ENCODE measurements at places on chromosomes 11 and 22.

DNA sequence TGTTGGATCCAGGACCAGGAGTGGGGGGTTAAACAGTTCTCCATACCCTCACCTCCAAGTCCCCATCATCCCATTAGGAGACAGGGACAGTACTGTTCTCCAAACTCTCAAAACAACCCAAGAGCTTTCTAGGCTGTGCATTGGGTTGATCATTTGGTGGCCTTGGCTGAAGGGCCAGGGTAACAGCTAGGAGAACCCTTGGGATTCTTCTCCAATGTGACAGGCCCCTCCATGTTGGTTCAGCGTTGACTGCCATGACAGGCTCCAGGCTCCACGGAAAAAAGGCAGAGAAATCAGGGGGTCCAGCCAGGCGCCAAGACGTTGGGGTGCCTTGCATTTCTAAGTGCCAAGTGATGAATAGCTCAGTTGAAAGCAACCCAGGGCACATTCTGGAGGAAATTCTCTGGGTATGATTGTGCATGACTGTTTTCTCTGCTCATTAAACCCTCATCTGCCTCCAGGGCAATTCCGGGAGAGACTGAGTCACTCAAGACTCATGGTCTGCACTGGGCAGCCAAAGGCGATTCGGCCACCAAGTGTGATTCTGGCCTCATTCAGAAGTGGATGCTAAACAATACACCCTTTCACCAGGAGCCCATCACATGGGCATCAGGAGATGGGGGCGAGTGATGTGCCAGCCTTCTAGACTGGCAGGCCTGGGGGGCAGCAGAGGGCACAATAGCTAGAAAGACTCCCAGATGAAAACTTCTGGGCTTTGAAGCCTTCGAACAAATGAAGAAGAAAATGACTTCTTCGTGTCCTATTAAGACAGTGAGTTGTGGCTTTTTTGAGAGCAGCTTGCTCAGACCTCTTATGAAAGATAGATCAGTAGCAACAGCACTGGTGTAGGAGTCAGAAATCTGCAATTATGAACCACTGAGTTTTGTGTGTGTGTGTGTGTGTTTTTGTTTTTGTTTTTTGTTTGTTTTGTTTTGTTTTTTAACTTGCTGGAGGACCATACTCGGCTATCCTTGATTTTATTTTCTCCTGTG, 27.7 kb downstream of the CD44 start:
- no peak for DNase-seq

GRCh38 chr11:131819865-131820264, 449.4 kb downstream of the NTM start:
- DNase-seq = no peak

- DNase-seq = no peak
Observed at GRCh38 chr11:69086152-69087132, 37.7 kb downstream of the TPCN2 start.

- no peak for DNase-seq
Observed at GRCh38 chr11:31865606-31866300, 54.6 kb upstream of the PAX6 start.

- DNase-seq = no peak
Observed at GRCh38 chr11:28259177-28259843, 151.1 kb downstream of the METTL15 start.

DNA sequence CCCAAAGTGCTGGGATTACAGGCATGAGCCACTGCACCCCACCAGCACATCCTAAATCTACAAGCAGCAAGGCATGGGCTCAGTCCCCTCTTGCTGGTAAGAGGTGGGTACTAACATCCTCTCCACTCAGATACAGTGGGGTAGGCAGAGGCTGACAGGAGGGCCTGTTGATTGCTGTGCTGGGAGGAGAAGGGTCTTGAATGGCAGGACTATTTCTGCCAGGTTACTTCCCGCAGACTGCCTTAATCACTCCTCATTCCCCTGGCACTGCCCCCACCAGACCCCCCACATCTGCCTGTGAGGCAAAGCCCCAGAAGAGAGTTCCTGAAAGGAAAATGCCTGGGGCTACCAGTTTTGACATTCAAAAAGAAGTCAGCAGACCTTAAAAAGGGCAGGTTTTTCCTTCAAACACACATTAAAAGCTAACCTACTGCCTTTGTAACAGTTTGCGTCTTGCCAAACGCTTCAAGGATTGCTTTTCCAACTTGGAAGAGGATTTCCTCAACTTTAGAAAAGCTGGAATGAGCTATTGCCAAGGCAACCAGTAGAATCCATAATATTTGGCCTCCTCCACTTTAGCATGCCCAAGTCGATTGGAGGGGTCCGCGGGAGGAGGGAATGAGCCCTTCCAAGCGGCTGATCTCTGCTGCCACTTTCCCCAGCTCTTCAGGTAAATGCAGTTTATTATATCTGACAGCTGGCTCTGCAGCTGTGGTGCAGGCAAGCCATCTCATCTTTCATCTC, 62.0 kb downstream of the FDX1 start:
- no peak for DNase-seq

- peak; percentile 80 for DNase-seq
Observed at GRCh38 chr11:128172046-128172878, 415.1 kb downstream of the ETS1 start.

- no peak for DNase-seq
Observed at GRCh38 chr22:29786031-29786430, 18.9 kb downstream of the UQCR10 start.

DNA sequence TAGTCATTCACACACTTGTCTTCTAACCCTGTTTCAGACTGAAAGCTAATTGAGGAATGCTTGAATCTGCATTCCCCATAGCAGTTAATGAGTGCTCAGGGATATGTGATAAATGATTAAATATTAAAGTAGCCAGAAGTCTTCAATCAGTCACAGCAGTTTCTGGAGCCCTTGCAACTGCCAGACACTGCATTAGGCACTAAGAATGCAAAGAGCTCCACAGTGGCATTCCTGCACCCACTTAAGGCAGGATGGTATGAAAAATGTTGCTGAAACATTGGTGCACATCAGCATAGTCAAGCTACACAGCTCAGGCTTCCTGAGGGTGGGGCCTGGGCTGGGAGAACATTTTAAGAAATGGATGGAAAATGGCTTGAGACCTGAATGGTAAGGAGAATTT, 6.5 kb downstream of the DTX4 start:
- DNase-seq = no peak

GRCh38 chr11:92803391-92803790, 166.1 kb upstream of the MTNR1B start:
- no peak for DNase-seq

- DNase-seq = no peak
Observed at GRCh38 chr11:45933131-45933831, 10.8 kb downstream of the LARGE2 start.

- no peak for DNase-seq
Observed at GRCh38 chr11:88181776-88182175, 6.5 kb upstream of the RAB38 start.

DNA sequence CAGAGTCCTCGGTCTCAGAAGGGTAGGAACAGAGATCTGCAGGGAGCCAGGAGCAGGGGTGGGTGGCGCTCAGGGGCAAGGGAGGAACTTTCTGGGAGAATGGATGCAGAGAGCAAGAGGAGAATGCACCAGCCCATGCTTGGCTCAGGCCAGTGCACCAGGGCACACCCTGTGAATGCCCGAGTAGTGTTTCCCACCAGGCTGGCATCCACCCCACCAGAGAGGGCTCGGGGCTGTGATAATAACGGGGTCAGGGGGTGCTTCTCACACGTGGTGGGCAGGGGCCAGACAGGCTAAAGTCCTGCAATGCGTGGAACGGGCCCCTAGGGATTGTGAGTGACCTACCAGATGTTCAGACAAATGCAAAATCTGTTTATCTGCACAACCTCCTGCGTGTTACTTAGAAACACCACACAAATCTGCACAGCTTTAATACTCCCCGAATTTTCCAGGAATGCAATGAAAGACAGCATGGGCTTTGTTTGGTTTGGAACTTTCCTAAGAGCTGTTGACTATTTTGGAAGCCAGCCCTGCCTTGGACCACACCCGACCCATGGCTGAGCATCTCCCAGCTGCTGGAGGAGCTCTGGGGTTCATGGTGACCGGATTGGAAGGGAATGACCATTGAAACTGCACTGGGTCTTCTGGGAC, 368.3 kb downstream of the SHANK2 start:
- no peak for DNase-seq

DNA sequence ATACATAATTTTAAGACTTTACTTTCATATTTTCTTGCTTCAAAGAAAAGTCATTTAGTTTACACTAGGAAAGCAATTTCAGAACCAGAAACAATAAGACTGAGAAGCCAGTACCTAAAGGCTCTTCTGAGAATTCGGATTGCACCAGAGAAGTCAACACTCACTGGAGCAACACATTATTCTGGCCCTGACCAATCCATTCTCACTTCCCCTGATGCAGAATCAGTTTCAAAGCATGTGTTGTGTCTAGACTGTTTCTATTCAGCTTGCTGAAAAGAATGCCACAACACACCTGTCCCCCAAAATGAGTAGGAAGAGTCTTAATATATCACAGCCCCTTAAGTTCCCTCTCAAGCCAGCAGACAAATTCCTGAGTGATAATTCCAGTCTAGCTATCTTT, 1074.3 kb upstream of the TENM4 start:
- no peak for DNase-seq

GRCh38 chr22:34973926-34974325, 92.0 kb upstream of the ISX start:
- no peak for DNase-seq

- DNase-seq = no peak
Observed at GRCh38 chr11:12679471-12679870, 5.2 kb downstream of the TEAD1 start.

DNA sequence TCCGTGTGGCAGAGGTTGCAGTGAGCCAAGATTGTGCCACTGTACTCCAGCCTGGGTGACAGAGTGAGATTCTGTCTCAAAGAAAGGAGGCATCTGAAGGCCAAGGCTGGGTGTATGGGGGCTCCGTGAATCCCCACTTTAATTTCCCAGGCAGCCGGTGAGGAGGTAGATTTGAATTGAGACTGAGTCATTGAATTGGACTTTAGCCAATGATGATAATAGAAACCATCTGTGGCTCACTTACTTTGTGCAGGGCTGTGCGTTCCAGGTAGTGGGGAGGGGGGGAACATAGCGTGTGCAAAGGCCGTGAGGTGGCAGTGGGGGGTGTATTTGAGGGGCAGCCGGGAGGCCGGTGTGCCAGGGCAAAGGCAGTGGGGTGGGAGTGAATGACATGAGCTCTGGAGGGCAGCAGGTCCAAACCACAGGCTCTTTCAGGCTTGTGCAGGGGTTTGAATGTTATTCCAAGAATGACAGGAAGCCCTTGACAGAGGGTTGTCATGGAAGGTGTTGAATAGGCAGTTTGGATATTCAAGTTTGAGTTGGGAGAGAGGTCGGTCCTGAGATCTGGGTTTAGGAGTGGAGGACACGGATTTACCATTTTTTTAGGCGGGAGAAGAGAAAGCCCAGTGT, 6.1 kb downstream of the ARHGAP8 start:
- no peak for DNase-seq

DNA sequence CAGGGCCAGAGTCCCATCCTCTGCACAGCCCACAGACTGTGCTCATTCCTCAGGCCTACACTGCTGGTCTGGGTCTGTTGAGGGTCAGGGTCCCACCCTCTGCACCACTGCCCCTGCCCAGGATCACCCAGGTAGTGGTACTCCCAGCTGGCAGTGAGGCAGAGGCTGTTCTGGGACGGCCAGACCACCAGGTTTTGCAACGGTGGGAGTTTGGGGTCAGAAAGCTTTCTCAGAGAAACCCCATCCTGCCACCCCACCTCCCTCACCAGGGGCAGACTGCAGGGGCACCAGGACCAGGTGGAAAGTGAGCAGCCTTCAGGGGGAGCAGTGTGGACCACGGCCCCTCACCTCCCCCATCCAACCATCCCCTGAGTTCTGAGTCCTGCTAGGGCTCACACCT, 10.8 kb downstream of the NPTXR start:
- no peak for DNase-seq

GRCh38 chr11:6606471-6607189, 3.1 kb downstream of the ILK start:
- DNase-seq = no peak

DNA sequence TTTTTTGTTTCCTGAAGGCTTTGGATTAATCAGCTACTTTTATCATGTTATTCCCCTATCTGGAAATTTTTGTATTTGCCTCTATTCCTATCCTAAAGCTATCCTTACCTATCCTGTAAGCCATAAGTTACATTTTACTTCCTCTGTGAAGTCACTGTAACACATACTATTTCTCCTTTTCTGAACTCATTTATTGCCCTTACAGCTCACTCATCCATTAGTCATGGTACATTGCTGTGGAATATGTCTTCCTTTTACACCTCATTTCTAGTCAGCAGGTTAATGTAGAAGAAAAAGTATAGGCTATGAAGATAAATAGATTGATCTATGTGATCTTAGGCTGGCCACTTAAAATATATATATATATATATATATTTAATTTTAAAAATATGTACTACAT, 28.0 kb downstream of the SWAP70 start:
- no peak for DNase-seq

- no peak for DNase-seq
Observed at GRCh38 chr11:84963240-84963639, 663.9 kb downstream of the DLG2 start.

- no peak for DNase-seq
Observed at GRCh38 chr22:50063589-50064393, 5.7 kb upstream of the TTLL8 start.

GRCh38 chr22:37917874-37918548, 11.9 kb downstream of the MICALL1 start:
- no peak for DNase-seq

DNA sequence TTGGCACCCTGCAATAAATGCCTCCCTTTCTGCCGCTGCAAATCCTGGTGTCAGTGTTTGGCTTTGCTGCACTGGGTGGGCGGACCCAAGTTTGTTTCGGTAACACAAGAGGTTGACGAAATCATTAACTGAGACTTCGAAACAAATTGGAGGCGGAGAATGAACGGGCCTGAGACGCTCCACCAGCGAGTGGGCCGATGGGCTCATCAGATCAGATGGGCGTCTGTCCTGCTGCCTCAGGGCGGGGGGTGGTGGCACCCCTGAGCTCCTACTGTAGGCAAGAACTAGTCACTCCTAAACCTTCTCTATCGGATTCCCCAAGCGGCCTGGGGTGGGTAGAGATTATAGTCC, 918 bp upstream of the CAPN5 start:
- DNase-seq = no peak

DNA sequence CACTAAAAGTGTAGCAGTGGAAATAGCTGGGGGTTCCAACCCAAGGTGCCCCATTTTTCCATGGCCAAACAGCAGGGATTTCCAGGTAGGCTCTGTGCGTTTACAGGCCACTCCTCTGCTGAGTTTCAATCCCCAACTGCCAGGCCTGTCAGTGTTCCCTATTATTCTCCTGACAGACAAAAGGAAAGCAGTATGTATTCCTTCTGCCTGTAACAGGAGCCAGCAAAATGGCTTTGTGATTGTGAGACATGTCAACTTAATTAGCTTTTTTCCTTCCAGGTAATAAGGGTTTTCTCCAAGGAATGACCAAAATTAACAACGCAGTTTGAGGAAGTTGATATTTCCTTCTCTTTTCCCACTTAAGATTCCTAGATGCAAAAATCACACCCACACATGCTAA, 277.1 kb upstream of the MPPED2 start:
- DNase-seq = no peak

DNA sequence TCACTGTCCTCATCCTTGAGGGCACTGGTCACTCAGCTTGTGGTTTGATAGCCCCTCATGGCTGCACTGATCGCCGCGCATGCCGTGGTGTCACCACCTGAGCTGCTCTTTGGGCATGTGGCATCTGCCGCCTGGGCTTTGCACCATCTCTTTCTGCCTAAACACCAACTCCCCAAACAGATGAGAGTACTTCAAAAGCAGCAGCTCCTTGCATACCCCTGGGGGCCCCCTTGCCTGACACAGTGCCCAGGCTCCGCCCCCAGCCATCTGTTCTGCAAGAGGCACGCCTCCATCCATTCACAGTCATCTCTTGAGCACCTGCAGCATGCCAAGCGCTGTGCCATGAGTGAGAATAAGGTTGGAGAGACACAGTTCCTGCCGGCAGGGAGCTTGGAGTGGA, 104.5 kb upstream of the B3GAT1 start:
- DNase-seq = no peak
